ENCODE measurements at places on chromosomes 1 and 21. TPM values are rescaled to one million over a fixed set of nuclear protein-coding genes. Genes with fewer than 3 reads are reported as not detected.

GRCh38 chr1:43507296-43508295, 23.1 kb upstream of the PTPRF start:
- no peaks in the 10 kb centered on the region for H3K36me3 ChIP-seq
- H3K4me1 ChIP-seq, result no peaks in the 10 kb centered on the region
- H3K27ac ChIP-seq, result no peak overlapping the region
- H3K27me3 ChIP-seq, result no peaks in the 10 kb centered on the region
- no peak overlapping the region for H3K4me3 ChIP-seq

DNA sequence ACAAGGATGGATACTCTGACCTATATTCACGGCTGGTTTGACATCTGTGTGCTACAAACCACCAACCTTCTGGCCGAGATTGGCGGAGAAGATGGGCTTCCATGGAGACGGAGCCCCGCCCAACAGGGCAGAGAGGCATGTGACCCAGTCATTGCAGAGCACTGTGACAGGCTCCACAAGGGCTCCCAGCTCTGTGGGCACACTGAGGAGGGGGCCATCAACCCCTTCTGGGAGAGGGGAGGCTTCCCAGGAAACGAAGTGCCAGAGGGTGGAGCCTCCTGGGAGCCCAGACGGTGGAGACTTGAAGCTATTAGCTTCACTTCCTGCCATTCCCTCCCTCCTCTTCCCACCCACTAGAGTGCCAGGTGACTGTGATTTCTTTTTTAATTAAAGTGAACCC, 71.6 kb upstream of the IFFO2 start:
- H3K4me3 ChIP-seq, result no peak overlapping the region
- DNase-seq, result no peak
- H3K27ac ChIP-seq, result no peak overlapping the region

DNA sequence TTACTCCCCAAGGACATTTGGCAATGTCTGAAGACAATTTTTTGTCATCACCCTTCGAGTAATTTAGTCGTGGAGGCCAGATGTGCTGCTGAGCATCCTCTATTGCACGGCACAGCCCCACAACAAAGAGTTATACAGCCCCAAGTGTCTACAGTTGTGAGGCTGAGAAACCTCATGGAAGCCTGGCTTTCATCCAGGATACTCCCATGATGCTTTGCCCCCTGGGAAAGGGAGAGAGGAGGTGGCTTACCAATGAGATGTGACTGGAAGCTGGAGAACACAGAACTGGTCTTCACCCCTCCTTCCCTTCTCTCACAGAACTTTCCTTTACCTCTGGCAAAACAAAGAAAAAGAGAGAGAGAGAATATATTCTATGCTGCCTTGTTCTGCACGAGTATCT, 150.9 kb upstream of the VAMP3 start:
- no peaks in the 10 kb centered on the region for H3K36me3 ChIP-seq
- H3K27ac ChIP-seq, result no peak overlapping the region
- no peaks in the 10 kb centered on the region for H3K4me1 ChIP-seq
- no peaks in the 10 kb centered on the region for H3K27me3 ChIP-seq
- DNase-seq, result no peak

GRCh38 chr21:28633839-28634555, 358.7 kb downstream of the LTN1 start:
- H3K36me3 ChIP-seq, result no peaks in the 10 kb centered on the region
- H3K27ac ChIP-seq, result no peak overlapping the region
- no peaks in the 10 kb centered on the region for H3K27me3 ChIP-seq
- DNase-seq, result no peak

GRCh38 chr1:76250271-76250670, 175.7 kb downstream of the ST6GALNAC3 start:
- H3K4me3 ChIP-seq, result no peak overlapping the region
- H3K4me1 ChIP-seq, result peaks cover 9% of the 10 kb centered on the region
- no peaks in the 10 kb centered on the region for H3K36me3 ChIP-seq
- no peak overlapping the region for H3K27ac ChIP-seq
- H3K27me3 ChIP-seq, result no peaks in the 10 kb centered on the region
- DNase-seq, result no peak

GRCh38 chr1:182527680-182528079, 61.4 kb downstream of the RNASEL start:
- H3K36me3 ChIP-seq, result no peaks in the 10 kb centered on the region
- H3K27ac ChIP-seq, result no peak overlapping the region
- no peak overlapping the region for H3K4me3 ChIP-seq
- H3K4me1 ChIP-seq, result no peaks in the 10 kb centered on the region
- H3K27me3 ChIP-seq, result no peaks in the 10 kb centered on the region
- no peak for DNase-seq

DNA sequence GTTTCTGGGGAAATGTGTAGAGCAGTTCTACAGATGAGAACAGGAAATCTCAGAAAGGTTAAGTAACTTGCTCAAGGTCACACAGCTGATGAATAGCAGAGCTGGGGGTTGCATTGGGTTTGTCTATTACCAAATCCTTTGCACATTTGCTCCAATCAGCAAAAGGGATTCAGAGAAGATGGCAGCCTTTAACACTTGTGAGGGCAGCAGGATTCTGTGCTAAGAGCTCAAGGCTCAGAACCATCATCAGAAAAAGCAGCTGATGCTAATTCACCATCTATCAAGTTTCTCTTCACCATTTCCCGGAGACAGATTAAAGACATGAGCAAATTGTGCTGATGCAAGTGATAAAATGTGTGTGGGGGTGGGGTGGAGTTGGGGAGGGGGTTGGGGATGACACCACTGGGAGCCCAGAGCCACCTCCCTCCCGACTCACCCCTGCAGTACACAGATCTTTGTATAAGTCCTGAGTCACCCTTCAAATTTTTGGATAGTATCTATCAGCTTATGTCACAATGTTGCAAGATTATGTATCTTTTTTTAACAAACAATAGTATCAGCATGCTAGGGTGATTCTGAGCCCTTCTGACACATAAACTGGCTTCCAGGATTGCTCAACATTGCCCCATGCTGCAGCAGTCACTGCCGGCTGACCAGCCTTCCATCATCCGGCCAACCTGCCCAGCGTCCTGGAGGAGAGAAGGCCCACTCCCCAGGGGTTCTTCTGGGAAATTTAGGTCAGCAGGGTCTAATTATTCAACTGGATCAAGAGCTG, 2.8 kb upstream of the SPSB1 start:
- H3K27me3 ChIP-seq, result peaks cover 24% of the 10 kb centered on the region
- H3K4me3 ChIP-seq, result no peak overlapping the region
- peak; percentile 91 for DNase-seq
- H3K27ac ChIP-seq, result no peak overlapping the region

The AHCYL1 gene
- polyA plus RNA-seq, result 22.8 TPM

The KRTAP19-3 gene
- not detected for polyA plus RNA-seq

The ZNF687 gene
- polyA plus RNA-seq, result 26.5 TPM

The NEGR1 gene
- 0.03 TPM for polyA plus RNA-seq

The RHBG gene
- 0.25 TPM for polyA plus RNA-seq

Measured in CD14-positive monocyte (primary cell).